ENCODE measurements at places on chromosomes 4 and X.

- DNase-seq, result no peak
These were observed 74.1 kb downstream of the FBXO8 start for GRCh38 chr4:174209341-174209740.

DNA sequence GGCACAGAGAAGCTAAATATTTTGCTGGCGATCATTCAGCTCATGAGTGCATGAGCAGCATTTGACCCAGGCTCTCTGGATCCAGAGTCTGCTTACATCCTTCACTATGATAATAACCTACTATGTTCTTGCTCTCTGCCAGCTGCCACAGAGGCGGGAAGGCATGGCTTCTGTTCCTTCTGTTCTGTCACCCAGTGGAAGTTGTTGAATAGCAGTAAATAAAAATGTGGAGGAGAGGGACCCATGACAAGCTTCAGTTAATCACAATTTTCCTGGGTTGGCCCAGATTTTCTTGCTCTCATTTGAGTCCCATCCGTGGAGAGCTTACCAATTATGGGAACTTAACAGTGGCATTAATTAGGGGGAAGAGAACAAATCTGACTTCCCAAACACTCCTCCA is 250.1 kb upstream of the NOCT start:
- DNase-seq, result no peak

DNA sequence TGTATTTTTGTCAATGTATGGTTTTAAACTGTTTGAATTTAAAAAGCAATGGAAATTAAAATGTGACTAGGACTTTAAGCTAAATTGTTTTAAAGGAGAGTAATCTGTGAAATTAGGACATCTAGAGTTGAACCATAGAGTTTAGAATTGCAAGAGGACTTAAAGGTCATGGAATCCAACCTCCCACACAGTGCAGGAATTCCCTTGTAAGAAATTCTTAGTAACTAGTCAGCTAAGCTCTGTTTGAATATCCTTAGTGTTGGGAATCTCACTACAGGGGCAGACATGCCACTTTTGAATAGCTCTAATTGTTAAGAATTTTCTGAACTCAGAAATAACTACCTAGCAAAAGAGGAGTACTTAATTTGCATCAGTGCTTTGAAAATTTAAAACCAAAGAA is 292.9 kb downstream of the IL1RAPL1 start:
- no peak for DNase-seq

DNA sequence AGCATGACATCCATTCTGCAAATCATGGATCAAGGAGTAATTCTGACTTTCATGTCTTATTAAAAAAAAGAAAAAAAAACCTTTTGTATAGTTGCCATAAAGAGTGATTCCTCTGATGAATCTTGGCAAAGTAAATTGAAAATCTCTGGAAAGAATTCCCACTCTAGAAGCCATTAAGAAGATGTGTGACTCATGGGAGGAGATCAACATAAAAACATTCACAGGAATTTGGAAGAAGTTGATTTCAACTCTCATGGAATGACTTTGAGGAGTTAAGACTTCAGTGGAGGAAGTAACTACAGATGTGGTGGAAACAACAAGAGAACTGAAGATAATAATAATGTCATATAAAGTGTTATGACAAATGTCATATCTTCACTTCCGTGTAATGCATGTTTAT is 204.2 kb downstream of the PABPC4L start:
- DNase-seq, result no peak

DNA sequence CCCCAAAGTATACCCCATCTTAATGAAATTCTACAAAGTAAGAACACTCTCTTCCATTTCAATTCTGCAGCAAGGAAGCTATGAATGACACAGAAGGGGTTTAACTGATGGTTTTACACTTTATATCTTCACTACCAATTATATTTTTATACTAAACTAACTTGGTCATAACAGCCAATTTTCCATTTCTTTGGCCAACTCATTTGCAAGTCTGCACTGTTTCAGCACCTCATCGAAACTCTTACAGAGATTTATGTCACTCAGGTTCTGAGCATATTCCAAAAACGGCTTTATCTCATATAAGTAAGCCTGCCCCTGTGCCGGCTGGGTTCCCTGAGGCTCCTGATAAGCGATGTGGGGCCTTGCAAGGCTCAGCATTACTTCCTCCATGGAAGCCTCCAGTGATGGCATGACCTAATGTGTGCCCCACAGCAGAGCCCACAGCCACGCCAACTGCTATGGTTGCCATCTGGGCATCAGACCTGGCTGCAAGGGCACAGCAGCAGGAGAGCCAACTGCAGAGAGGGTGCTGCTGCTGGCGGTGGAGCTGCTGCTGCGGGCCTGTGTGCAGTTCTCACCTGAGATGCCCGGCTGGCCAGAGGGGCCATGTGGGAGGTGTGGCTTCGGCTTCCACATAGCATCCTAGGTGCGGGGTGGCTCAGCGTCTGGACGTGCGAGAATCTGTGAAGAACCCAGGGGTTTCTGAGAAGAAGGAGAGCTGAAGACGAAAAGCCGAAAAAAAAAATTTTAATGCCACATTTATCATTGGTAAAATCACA is 13.4 kb upstream of the IBSP start:
- no peak for DNase-seq

DNA sequence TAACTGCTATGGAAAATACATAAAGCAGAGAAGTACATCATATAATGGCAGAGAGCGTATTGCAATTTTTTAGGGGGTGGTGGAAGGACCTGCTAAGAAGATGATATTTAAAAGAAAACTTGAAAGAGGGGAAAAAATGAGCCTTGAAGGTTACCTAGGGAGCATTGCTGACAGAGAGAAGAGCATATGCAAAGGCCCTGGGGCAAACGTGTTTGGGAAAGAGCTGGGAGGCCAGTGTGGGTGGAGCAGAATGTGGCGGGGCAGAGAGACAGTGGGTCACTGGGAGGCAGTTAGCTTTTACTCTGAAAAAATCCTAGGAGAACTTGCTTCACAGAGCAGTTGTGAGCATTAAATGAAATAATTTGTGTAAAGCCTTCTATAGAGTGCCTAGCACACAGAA is 157.0 kb downstream of the SHROOM3 start:
- DNase-seq, result no peak

DNA sequence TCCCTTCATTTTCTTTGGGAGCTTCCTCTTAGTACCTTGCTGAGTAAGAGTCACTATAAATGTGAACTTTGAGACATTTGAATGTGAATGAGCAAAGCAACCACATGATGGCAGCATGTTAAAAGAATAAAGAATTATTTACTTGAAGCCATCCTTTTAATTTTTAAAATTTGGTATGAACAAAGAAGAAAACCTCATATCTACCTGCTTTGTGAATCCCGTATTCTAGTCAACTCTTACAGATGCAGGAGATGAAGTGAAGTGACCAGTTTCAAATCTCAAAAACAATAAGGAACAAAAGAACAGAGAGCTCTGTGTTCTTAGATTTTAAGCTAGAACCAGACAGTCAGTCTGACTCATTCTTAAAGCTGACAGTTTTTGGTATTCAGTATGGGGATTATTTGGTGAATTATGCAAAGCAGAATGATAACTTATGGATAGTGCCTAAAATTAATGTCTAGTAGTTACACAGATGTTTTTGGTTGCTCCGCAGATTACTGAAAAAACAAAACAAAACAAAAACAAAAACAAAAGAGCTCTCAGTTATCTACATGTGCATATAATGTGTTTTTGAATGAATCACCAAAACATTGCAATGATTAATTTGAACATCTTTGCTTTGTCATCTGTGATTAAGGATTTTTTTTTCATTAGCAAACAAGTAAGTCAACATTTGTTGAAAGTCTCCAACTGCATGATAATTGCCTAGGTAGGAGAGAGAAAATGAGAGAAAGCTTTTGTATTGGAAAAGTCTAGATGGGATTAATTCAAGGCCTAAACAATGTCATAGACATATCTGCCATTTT is 48.2 kb upstream of the H2AZ1 start:
- DNase-seq, result no peak

- DNase-seq, result no peak
These were observed 242.9 kb upstream of the ANKRD50 start for GRCh38 chr4:124955476-124955875.

DNA sequence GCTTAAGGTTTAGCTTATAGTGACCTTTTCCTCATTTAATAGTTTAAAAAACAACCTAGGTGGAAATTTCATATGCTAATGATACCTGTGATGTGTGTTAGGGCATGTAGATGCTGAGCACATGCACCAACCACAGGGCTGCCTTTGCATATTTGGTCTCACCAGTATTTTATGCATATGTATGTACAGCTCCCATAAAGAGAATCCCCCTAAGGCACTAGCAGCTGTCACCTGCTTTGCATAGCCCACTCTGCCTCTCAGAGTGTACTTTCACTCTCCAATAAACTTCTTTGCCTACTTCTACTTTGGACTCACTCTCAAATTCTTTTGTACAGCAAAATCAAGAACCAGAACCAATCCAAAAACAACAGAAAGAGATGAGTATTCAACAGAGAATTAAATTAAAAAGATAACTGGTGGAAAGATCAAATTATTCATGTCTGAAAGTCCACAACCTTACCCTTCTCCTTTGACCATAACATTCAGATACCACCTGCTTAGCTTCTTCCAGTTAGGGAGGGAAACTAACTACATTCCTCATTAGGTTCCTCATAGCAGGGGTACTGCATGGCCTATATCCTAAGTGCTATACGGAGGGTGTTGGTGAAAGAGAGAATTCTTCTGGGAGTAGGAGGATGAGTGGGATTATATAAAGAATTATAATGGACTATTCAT is 250.5 kb downstream of the STPG2 start:
- no peak for DNase-seq

- DNase-seq, result no peak
These were observed 314 bp downstream of the P2RY8 start for GRCh38 chrX:1536712-1537030.

- no peak for DNase-seq
These were observed 269.7 kb upstream of the LCORL start for GRCh38 chr4:18291256-18291655.

DNA sequence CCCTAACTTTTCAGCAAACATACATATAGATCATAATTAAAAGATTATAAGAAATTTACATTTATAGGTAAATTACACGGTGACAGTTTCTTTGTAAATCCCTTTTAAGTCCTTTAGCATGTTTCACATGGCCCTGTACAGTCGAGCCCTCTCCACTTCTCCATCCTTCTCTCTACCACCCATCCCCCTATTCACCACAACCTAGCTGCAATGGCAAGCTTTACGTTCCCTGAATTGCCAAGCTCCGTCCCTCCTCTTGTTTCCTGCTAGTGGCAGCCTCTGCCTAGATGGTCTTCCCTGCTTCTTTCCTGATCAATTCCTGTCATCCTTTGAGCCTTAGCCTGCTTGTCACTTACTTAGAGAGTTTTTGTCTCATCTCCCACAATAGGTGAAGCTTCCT is 116.2 kb downstream of the TMA16 start:
- no peak for DNase-seq

- DNase-seq, result no peak
These were observed 15.4 kb upstream of the MSANTD1 start for GRCh38 chr4:3233391-3234071.

GRCh38 chr4:1711571-1712215 is 426 bp downstream of the SLBP start:
- no peak for DNase-seq

DNA sequence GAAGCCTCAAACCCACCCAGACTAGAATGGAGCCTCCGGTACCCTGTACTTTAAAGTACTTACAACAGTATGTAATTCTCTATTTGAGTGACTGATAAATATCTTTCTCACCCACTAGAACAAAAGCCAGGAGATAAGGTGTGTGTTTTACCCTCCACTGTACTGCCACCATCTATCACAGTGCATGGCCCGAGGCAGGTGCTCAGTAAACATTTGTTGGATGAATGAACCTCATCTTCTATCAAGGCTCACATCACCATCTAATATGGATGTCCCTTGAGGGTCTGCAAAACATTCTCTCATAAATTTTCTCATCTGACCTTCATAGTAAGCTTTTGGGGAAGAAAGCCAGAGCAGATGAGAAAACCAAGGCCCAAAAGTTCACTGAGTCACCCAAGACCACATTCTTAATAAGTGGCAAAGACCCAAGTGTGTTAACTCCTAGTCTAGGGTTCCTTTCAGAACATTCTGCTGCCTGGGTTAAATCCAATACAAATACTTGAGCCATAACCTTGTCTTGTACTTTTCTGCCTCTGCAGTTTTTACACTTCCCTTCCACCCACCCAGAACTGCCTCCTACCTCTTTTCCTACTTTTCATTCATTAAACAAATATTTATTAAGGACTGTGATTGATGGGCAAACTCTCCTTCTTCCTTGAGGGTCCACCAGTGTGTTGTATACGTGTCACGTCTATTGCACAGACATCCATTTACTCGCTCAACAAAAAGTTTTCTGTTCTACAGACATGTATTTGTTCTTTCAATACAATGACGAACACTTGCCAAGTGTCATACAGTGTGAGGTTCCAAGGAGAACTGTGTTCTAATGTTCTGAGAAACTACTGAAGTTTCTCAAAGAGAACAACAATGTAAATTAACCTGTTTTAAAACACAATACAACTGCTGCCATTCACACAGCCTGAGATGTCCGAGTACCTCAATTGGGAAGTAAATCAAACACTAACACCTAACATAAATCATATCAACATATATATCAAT is 35.7 kb downstream of the APBB2 start:
- no peak for DNase-seq

DNA sequence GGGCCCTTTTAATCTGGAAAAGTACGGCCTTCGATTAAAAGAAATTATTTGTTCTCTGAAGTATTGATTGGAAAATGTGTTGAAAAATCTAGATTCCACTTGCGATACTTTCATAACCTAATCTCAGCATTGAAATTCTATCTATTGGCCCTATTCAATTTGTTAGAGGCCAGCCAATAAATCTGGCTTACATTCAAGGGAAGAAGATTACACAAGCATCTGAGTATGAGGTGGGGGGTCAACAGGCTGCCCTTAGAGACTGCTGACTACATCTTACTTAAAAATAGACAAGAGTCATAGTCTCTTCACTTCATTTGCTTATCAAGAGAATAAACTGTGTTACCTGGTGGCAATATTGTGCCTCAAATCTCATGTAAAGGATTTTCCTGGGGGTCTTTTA is 248.0 kb upstream of the KCNIP4 start:
- no peak for DNase-seq

DNA sequence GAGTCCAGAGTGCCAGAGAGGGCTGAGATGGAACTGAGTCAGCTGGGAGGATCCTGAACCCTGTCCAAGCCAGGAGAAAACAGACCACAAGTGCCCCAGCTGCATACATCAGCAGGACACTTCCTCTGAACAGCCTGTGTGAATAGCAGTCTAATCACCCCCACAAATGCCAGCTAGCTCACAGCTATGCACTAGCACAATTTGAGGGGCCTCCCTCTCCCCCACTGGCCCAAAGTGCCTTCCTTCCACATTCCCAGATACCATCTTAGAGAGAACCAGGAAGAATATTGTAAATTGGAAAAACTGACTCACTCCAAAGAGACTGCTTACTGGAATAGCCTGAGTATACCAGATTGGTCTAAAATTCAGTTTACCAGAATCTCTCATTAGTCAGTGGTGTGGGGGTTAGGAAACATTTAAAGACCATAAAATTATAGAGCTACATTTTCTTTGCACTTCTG is 292.6 kb upstream of the KLF3 start:
- no peak for DNase-seq

- no peak for DNase-seq
These were observed 71.0 kb downstream of the PJA1 start for GRCh38 chrX:69093960-69094871.

- no peak for DNase-seq
These were observed 17.6 kb downstream of the MAGEA8 start for GRCh38 chrX:149898554-149898953.
